Stimulated activated CD4-positive, alpha-beta T cell treated with anti-CD3 and anti-CD28 coated beads, Interleukin-15, amount 100 ng/mL, for 1 hour (primary cell): ENCODE measurements at places on chromosomes 3 and 15.

- DNase-seq: no peak
Observed at GRCh38 chr15:82554849-82555248, 14.6 kb upstream of the RPS17 start.

GRCh38 chr3:10008588-10009344 lies 17.5 kb upstream of the FANCD2 start:
- peak; percentile 75 for DNase-seq

DNA sequence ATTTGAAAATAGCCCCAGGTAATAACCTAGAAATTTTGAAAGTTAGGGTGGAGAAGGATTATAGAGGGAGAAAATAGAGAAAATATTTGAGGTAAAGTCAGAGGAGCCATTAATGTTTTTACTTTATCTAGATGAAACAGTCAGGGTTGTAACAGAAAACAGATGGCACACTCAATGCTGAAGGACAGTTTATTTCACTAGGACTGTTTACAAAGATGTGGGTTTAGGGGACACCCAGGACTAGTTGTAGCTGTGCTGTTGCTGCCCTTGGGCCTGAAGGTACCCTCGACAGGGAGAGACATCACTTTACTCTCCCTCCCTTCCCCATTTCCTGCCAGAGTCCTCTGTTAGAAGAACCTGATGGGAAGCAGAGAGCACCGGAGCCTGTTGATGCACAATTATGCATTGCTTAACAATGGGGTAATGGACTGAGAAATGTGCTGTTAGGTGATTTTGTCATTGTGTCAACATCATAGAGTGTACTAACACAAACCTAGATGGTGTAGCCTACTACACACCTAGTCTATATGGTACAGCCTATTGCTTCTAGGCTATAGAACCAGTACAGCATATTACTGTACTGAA lies 103.8 kb downstream of the GALK2 start:
- no peak for DNase-seq

- no peak for DNase-seq
Observed at GRCh38 chr3:107855710-107856109, 235.1 kb downstream of the CD47 start.

DNA sequence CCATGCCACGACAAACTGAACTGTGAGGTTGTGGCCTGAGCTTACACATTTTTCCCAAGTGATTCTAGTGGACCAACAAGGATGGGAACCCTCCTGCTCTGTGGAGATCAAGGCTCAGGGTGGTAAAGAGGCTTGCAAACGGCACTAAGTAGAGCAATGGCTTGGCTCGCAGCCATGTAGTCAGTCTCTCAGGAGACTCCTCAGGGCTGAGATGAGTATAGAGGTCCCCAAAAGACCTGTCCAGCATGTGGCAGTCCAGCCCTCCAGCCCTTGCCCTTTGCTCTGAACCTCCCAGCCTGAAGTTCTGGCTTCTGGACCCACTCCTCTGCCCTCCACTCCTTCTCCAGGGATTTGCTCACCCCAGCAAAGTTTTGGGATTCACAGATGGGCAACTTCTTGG lies 8.3 kb upstream of the CAMP start:
- no peak for DNase-seq

DNA sequence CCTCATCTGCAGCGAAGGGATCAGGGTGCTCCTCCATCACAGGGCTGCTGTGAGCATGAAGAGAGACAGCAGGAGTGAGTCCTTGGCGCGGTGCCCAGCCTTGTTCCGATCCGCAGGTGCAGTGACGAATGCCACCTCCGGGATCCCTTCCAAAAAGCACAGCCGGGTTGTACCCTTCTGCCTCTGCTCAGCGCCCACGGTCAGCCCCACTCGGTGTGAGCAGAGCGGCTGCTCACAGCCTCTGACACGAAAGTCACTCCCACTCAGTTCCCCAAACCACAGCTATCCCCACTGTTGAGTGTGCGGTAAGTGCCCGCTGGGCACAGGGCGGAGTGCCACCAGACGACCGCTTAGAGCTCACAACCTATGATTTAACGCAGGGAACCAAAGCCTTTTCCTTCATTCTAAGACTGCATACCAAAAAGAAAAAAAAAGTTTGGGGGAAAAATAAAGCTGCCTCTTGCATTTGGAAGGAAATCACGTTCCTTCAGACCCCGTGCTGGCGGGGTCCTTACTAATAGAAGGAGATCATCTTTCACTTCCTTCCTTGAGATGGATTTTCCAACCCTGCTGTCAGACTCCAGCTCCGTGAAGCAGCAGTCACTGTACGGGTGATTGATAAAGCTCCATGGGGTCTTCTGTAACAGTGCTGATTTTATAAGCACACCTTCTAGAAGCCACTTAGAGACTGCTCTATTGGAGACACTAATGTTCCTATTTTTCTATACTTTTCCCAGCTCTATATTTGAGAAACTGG lies 34.7 kb upstream of the TUBGCP5 start:
- DNase-seq: no peak

DNA sequence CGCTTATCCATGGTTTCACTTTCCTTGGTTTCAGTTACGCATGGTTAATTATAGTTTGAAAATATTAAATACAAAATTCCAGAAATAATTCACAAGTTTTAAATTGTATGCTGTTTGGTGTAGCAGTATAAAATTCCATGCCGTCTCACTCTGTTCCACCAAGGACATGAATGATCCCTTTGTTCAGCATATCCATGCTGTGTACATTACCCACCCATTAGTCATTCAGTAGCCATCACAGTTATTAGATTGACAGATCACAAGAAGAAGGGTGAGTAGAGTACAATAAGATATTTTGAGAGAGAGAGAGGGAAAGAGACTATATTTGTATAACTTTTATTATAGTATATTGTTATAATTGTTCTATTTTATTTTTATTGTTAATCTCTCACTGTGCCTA lies 535.5 kb downstream of the SQOR start:
- no peak for DNase-seq

GRCh38 chr3:43870120-43870519 lies 179.4 kb downstream of the ABHD5 start:
- no peak for DNase-seq

DNA sequence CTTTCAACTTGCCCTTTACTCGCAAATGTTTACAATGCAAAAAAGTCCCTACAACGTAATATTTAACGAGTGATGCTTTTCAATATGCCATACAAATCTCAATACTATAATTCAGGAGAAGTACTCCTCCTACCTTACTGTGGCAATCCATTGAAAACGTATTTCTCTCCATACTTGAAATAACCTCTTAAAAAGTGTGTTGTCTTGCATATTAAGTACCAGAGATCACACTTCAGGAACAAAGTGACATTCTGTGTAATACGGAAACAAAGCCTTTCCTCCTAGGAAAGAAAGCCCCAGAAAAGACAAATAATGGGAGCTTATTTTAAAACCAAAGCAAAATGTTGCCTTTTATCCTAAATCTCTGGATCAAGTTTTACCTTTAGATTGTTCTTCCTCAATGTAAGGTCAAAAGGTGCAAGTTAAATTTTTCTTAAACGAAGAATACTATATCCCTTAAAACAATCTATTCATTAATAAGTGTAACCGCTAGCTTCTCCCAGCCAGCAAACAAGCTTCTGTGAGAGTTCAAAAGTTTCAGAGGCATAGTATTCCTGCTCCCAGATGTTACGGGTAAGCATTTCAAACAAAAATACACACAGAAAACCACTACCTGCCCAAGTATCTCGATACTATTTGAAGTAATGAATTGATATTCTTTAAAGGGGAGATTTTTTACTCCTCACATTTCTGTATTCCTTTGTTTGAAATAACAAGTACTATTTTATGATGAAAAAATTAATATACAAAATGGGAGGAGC lies 1.7 kb downstream of the TJP1 start:
- no peak for DNase-seq

DNA sequence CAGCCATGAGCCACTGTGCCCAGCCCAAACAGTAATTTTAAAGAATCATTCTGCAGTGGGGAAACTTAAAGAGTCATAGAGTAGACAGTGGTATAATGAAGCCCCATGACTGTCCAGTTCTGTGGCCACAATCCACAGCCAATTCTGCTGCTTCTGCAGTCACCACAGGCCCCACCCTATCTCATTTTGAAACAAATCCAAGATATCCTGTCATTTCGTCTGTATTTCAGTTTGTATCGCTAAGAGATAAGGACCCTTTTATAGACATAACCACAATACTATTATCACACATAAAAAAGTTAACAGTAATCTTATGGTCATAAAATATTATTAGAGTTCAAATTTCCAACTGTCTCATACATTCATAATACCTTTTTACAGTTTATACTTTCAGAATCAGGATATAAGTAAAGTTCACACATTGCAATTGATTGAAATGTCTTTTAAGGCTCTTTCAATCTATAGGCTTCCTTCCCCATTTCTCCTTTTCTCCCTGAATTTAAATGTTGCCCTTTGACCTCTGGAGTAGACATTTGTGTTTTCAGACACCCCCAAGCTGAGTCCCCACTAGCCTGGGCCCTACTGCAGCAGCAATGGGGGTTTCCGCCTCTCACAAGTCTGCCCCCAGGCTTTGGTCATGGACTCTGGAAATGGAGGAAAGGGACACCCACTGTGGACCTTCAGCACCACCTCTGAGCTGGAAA lies 4.2 kb upstream of the NUP210 start:
- no peak for DNase-seq

DNA sequence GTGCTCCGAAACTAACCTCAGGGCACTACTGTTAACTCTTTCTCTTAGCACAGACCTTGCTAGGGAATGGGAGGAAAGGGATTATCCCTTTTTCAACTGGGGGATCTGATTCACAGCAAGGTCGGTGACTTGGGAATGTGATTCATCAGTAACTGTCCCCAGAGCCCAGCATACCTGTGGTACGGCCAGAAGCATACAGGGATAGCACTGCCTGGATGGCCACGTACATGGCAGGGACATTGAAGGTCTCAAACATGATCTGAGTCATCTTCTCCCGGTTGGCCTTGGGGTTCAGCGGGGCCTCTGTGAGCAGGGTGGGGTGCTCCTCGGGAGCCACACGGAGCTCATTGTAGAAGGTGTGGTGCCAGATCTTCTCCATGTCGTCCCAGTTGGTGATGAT lies 2.3 kb downstream of the ACTC1 start:
- DNase-seq: no peak

DNA sequence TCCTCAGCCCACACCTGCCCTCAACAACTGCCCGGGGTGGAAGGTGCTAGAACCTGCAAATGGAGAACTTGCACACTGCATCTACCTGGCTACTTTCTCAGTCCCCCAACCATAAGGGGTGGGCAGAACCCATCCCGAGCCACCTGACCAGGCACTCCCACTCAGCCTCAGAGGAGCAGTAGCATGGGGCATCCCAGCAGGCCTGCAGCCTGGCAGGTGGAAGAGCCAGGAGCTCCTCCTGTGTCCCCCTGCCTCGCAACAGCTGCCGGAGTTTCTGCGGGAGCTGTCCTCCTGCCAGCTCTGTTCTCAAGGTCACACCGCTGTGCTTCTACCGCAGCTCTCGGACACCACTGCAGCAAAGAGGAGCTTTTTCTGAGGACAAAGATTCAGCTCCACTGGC lies 27.5 kb downstream of the RAB6B start:
- no peak for DNase-seq

DNA sequence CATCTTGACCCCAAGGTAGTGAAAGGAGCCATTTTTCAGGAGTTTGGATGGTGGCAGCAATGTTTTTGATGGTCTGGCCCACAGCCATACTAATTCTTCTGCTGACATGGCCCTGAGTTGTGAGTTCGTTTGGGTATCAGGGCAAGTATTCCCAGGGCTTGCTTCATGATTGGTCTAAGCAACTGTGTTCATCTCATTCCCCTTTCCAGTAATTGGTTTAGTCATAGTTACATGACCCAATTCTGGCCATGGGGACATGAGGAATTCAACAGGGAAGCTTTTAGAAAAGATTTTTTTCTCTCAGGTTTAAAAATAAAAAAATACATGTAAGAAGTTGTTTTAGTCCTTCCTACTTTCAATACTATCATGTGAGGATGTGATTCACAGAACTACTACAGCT lies 150.5 kb upstream of the NPHP3 start:
- no peak for DNase-seq

- no peak for DNase-seq
Observed at GRCh38 chr3:149620291-149621020, 37.4 kb downstream of the WWTR1 start.

- no peak for DNase-seq
Observed at GRCh38 chr3:134690226-134690625, 39.4 kb upstream of the KY start.

GRCh38 chr15:33104212-33104611 lies 90.3 kb downstream of the FMN1 start:
- DNase-seq: no peak
